ENCODE measurements at places on chromosomes 2 and 18.

- DNase-seq, result no peak
Measured at GRCh38 chr2:190748966-190749365, 100.1 kb downstream of the NAB1 start.

- no peak for DNase-seq
Measured at GRCh38 chr18:68948622-68949021, 150.7 kb downstream of the CCDC102B start.

- DNase-seq, result no peak
Measured at GRCh38 chr2:29902356-29902755, 19.0 kb downstream of the ALK start.

GRCh38 chr18:10579079-10579867 is 53.4 kb downstream of the NAPG start:
- DNase-seq, result no peak

DNA sequence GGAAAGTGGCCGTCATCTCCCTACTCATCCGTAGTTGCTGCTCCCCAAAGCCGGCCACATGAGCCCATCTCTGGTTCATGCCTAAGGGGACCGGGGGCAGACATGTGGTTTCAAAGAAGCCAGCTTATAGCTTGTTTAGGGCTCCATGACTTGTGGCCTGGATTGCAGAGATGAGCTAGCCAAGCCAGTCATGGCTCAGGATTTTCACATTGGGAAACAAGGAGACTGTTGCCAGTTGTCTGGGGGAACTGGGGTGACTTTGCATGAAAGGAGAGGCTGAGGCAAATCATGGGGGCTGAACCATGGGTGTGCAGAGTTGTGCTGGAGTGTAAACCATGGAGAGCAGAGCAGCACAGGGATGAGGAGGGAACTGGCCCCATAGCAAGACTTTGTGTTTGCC is 183.0 kb upstream of the APCDD1 start:
- DNase-seq, result no peak

GRCh38 chr18:77749089-77749488 is 499.4 kb downstream of the GALR1 start:
- DNase-seq, result no peak

GRCh38 chr18:78160961-78161656 is 818.5 kb upstream of the SALL3 start:
- no peak for DNase-seq

GRCh38 chr2:110827511-110827910 is 95.1 kb downstream of the ACOXL start:
- DNase-seq, result no peak

- no peak for DNase-seq
Measured at GRCh38 chr2:219254590-219255201, 978 bp upstream of the TUBA4A start.

- no peak for DNase-seq
Measured at GRCh38 chr2:117603060-117603459, 211.4 kb upstream of the DDX18 start.

DNA sequence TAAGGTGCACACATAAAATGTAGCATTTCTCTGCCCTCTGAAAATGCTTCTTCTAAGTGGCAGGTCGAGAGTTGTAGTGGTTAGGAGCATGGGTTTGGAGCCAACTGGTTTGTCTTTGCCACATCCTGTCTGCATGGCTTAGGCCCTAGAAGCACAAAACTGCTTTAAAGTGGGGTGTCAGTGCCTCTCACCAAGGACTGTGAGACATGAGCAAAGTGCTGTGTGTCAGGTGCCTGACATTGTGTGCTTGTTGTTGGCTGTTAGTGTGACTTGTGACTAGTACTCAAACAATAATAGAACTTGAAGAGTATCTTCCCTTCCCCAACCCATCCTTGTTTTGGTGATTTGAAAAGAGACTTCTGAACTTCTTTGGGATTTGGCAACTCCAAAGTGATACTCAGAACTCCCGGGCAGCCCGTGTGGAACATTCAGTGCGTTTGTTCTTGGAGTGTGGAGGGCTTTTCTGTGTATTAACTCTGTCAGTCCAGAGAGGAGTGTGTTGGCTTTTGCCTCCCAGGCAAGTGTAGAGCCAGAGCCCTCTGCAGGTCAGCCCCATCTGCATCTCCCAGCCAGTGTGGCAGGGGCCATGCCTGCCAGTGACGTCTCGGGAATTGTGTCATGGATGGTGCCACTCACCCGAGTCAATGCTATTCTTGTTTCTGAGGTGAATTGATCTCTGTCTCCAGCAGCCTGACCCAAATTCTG is 5.0 kb downstream of the MGAT5 start:
- peak; percentile 25 for DNase-seq

- no peak for DNase-seq
Measured at GRCh38 chr2:857937-858336, 92.7 kb upstream of the SNTG2 start.

DNA sequence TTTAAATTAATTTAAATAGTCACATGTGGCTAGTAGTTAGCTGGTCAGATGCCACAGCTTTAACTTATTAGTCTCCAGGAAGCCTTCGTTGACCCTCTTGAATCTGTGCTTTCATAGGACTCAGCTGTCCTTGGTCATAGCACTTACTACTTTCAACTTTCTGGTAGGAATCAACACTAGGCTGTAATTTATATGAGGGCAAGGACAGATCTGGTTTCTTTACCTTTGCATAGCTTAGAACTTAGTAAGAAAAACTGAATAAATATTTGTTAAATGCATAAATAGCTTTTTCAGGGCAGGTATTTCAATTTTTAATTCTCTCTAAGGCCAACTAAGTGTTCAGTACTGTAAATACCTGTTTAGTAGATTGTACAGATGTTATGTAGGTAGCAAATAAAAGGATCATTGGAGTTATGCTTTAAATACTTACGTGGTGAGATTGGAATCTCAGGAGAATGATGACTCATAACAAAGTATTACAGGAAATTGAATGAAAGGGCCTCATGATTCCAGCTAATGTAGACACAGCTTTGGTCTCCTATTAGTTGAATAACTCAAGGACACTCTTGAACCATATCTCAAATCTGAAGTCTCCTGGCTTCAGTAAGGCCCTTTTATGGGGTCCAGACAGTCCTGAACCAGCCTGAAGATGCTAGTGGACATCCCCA is 2.6 kb downstream of the CLIP4 start:
- no peak for DNase-seq

DNA sequence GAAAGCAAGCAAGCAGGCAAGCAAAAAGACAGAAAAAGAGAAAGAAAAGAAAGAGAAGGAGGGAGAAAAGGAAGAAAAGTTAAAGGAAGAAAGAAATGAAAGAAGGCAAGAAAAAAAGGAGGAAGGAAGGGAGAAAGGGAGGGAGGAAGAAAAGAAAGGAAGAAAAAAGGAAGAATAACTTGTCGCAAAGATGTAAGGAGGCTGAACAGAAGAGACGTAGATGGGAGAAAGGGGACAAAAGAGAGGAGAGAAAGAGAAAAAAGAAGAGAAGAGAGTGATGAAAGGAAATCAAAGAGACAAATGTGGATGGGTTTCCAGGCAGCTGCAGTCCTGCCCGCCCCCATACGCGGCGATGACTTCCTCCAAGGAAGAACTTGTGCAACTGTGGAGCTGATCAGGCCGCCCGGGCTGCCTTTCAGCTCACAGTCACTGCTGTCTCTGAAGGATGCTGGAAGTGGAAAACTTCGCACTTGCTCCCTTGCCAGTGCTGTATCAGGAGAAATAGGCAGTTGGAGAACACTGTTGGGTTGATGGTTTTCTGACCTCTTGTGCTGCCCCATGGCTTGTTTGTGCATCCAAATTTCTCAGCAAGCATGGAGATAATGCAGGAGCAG is 52.9 kb downstream of the TRIB2 start:
- no peak for DNase-seq

DNA sequence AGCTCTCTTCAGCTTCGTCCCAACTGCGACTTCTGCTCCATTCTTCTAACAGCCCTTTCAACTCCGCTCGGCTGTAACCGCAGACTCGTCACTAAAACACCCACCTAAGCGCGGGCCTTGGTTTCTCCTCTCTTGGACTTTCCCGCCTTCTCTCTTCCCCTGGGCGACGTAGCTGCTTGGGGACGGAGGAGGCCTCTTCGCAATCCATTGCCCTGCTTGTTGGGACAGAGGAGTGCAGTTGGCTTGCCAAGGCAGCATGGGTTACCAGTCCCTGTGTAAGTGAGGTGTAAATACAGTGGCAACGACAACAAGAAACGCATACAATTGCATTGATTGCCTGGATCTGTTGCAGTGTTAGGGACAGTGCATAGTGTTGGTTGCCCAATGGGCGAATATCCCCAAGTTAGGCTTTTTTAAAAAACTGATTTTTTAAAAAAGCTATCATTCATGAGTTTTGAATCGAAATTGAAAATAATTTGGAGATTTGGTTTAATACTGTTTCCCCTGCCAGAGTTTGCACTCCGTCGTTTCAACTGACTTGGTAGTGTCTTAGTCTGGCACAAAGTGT is 484 bp upstream of the DARS1 start:
- no peak for DNase-seq

DNA sequence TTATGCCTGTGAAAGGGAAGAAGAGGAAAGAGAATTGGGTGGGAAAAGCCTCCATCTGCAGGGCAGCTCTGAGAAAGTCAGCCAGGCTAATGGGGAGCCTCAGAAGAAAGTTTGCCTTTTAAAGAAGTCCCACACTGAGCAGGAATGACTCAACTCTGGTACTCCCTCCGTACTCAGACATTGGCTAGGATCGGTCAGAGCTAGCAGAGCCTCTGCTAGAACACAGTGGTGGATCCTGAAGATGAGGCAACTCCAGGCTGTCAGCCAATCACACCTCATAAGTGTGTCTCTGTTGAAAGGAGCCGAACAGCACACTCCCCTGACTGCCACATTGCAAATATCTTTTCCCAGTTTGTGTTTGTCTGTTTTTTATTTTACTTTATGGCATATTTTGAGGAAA is 96.9 kb downstream of the HNRNPLL start:
- DNase-seq, result no peak

Data from stimulated activated CD4-positive, alpha-beta T cell treated with anti-CD3 and anti-CD28 coated beads, Interleukin-15, amount 100 ng/mL, for 1 hour (primary cell).